Stimulated activated CD4-positive, alpha-beta T cell treated with anti-CD3 and anti-CD28 coated beads, Interleukin-2, amount 100 ng/mL, for 24 hours (primary cell): ENCODE measurements at places on chromosomes 1 and 21.

DNA sequence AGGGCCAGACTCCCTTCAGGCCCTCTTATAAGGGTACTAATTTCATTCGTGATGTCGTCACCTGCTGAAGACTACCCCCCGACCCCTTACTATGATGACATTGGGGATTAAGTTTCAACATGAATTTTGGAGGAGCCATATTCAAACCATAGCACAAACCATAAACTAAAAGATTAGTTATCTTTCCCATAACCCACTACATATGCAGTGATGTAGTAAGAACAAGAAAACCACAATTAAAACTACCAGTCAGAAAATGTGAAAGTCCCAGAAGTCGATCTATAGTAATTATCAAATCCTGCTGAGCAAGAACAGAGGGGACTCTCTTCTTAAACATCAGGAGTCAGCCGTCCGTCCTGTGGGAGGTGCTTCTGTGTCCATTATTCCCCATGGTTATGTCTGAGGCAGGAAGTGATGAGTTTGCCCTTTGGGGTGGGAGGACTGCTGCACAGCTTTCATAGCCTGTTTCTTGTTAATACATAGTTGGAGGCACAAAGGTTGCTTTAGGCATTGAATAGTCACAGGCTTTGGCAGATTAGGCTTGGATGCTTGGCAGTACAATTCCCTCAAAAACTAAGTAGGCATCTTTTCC, 35.9 kb upstream of the PTGFRN start:
- peak; percentile 25 for DNase-seq

- DNase-seq: no peak
These were observed 39.7 kb downstream of the HUNK start for GRCh38 chr21:31912501-31912900.

DNA sequence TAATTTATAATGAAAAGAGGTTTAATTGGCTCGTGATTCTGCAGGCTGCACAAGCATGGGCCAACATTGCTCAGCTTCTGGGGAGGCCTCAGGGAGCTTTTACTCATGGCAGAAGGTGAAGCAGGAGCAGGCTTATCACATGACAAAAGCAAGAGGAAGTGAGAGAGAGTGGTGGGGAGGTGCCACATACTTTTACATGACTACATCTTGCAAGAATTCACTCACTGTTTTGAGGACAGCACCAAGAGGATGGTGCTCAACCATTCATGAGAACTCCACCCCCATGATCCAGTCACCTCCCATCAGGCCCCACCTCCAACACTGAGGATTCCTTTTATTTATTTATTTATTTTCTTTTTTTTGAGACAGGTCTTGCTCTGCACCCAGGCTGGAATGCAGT, 5.5 kb upstream of the PLEKHM2 start:
- no peak for DNase-seq

GRCh38 chr1:107363154-107363553, 222.3 kb downstream of the NTNG1 start:
- DNase-seq: no peak

DNA sequence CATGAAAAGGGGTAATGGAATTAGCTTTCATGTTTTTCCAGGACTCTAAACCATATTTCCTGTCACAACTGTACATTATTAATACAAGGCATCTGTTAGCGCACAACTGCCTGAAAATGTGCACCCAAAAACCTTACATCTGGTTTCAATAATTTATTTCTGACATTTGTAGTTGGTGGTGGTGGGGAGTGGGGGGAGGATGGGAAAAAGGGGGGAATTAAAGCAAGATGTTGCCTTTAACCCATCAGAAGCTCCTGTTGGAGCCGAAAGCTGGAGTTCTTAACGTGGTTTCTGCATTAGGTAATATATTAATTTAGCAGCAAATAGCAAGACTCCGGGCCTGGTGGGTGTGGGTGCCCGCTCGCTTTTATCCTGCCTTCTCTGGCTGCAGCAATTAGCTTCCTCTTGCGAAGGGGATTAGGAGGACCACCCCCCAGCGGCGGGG, 36.9 kb upstream of the HHAT start:
- no peak for DNase-seq
